ENCODE measurements at places on chromosomes 5 and 9.

- no peak for DNase-seq
These were observed 233.4 kb upstream of the KLF4 start for GRCh38 chr9:107723015-107723414.

GRCh38 chr5:138102454-138103318 is 18.9 kb downstream of the WNT8A start:
- no peak for DNase-seq

- no peak for DNase-seq
These were observed 21.4 kb downstream of the PTPN3 start for GRCh38 chr9:109476642-109477257.

- DNase-seq: no peak
These were observed 50.8 kb downstream of the ROR2 start for GRCh38 chr9:91899219-91899563.

GRCh38 chr5:122156724-122157325 is 27.5 kb downstream of the ZNF474 start:
- peak; percentile 10 for DNase-seq

GRCh38 chr5:158843305-158843704 is 256.4 kb downstream of the EBF1 start:
- no peak for DNase-seq

DNA sequence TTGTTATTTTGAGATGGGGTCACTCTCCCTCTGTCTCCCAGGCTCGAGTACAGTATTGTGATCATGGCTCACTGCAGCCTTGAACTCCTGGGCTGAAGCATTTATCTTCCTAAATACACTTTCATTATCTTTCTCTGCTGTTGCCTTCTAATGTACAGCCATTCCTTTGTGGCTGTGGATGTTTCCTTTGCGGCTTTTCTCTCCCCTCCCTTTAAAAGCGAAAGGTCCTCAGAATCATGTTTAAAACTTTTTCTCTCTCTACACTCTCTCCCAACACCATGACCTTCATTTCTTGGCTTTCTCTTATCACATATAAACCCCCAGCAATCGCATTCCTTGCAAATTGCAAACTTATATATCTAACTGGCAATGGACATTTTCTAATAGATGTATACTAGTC is 1.6 kb downstream of the IFNA2 start:
- no peak for DNase-seq

GRCh38 chr9:73093016-73093739 is 58.5 kb upstream of the ANXA1 start:
- DNase-seq: no peak

DNA sequence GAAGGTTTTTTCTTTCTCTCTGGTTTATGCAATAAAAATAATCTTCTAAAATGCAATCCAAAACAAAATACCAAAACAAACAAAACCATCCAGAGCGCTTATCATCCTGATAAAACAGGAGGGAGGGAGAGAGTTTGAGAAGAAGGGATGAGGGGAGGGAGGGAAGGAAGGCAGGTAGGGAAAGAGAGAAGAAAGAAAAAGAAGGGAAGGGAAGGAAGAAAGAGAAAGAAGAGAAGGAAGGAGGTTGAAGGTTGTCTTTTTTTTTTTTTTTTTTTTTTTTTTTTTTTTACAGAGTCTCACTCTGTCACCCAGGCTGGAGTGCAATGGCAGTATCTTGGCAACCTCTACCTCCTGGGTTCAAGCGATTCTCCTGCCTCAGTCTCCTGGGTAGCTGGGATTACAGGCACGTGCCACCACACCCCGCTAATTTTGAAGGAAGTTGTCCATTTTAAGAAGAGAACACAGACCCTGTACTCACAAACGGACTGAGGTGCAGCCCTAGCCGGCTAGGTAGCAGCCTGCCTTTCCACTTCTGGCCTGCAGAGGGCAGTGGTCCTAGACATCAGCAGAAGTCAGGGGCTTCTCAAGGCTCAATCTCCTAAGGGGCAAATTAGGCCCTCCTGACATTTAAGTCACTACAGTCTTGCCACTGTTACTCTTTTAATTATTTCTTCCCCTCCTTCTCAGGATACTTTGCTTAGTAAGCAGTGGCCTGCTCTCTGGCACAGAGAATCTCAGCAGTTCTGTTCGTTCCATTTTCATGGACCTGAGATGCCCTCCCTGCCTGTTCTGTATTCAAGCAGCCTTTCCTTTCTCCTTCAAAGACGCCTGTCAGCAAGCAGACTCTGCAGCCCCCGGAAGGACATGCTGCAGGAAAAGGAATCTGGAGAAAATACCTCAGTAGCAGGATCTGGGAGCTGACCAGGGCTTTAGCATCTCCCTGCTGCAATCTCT is 76.4 kb downstream of the EPB41L4B start:
- peak; percentile 76 for DNase-seq

- no peak for DNase-seq
These were observed 72.9 kb upstream of the SPTLC1 start for GRCh38 chr9:92187989-92188714.

- DNase-seq: peak; percentile 82
These were observed 101.7 kb upstream of the FCN2 start for GRCh38 chr9:134778841-134779411.

GRCh38 chr5:170504616-170505266 is 921 bp downstream of the KCNIP1 start:
- no peak for DNase-seq

GRCh38 chr5:175092691-175093090 is 351.3 kb downstream of the DRD1 start:
- no peak for DNase-seq

GRCh38 chr9:111959468-111960359 is 63.1 kb downstream of the UGCG start:
- no peak for DNase-seq

- no peak for DNase-seq
These were observed 6.8 kb upstream of the CEP120 start for GRCh38 chr5:123429993-123430392.

GRCh38 chr5:132475497-132475882 is 15.1 kb downstream of the IRF1 start:
- DNase-seq: no peak

DNA sequence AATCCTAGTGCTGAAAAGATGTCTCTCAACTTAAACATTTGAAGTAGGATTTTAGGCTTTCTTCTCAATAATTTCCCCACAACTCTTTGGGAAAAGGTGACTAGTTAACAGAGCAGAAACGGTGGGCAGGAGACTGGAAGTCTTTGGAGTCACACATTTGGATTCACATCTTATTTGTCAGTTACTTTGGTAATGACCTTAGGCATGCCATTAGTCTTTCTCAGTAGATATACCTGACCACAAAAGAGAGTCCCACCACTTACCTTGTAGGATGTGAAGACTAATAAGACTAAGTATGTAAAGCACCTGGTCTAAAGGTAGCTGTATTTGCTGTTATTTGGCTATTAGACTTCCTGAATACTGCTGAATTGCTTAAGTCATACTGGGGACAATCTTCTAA is 35.4 kb downstream of the DAP start:
- DNase-seq: no peak
